SHP77 treated with DMSO at 0.1 percent for 48 hours (cell line): ENCODE measurements at places on chromosomes 4 and X.
A peak's percentile ranks its signal among the peaks of the same experiment; 100 is the strongest.

DNA sequence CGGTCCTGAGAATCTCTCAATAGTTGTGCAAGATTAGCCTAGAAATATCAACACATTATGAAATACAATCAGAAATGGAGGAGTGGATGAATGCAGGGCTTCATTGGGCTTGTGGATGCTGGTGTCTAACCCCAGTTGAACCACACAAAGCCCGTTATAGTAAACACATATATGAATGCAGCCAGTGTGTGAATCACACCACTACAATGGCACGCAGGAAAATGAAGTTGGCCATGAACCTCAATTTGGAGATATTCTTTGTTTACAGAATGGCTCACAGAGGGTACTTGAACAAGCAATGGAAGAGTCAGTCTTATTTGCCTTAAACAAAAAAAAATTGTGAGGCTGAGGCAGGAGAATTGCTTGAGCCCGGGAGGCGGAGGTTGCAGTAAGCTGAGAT lies 57.8 kb downstream of the SOD3 start:
- no peak for DNase-seq

- no peak for DNase-seq
These were observed 33.5 kb upstream of the CYP2U1 start for GRCh38 chr4:107897823-107898222.

GRCh38 chr4:182765987-182766856 lies 151.0 kb downstream of the DCTD start:
- no peak for DNase-seq

- no peak for DNase-seq
These were observed 4.3 kb upstream of the SLC4A4 start for GRCh38 chr4:71334465-71334882.

DNA sequence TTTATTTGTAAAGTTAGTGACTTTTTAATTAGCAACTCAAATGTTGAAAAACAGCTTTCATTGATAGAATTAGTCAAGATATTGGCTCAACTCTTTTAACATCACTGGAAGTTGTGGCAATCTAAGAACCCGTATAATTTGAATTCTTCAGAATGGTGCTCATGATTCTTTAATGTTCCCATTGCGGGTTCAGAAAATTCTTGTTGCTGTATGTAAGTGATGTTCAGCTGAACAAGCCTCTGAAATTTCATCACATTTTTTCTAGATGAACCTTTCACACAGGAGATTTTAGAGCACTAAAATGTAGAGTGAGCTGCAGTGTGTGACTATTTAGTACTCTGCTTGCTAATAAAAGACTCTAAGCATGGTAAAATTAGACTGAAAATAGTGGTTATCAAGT lies 1317.7 kb downstream of the FSTL5 start:
- DNase-seq, result no peak

GRCh38 chr4:134126000-134126560 lies 75.5 kb downstream of the PABPC4L start:
- DNase-seq, result no peak

DNA sequence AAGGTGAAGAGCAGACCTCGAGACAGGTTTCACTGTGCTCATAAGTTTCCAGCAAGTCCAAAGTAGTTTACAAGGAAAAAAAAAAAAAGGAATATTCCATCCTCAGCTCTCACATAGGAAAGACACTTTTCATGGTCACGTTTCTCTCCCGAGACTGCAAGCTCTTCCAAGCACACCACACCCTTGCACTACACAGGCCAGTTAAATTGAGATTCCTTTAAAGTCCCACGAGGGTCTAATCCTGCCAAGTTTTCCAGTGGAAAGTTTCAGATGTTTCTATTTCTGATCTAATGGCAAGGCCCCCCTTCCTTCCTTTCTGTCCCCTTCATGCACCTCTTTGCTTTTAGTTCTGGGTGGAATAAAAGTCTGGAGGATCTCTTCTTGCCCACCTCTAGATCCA lies 67.9 kb upstream of the PCDH19 start:
- DNase-seq, result no peak

DNA sequence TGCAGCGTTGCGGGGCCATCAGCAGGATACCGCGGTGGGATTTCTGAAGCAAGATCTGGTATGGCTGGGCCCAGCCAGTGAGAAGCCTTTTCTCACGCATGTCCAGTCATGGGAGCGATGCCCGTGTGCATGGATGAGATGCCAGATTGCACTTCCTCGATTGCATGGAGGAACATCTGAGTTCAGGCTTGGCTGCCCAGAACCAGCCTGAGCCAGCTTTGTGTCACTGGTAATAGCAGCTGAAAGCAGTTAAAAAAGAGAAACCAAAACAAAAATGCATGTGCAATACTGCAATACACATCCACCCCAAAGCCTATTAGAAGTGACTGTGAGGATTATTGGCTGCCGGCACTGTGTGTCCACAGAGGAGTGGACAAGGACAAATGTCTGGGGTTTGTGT lies 59.3 kb downstream of the PSAPL1 start:
- no peak for DNase-seq

DNA sequence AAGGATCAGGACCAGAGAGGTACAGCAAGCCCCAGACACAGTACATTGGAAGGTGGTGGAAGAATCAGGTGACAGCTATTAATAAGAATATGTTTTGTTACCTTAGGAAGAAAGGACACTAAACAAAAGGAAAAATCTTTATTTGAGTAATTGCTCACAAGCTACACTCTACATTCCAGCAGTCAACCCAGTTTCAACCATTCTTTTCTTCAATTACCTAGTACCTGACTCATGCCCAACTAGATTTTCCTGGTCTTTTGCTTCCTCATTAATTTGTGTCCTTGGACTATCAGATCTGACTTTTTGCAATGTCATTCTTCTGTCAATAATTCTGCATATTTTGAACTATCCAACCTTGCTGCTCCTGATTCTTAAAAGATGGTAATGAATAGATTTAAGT lies 22.5 kb upstream of the GLRA2 start:
- DNase-seq, result no peak

GRCh38 chrX:45781901-45782553 lies 581.4 kb upstream of the DIPK2B start:
- no peak for DNase-seq

- no peak for DNase-seq
These were observed 5.1 kb downstream of the PSAPL1 start for GRCh38 chr4:7429601-7430078.

DNA sequence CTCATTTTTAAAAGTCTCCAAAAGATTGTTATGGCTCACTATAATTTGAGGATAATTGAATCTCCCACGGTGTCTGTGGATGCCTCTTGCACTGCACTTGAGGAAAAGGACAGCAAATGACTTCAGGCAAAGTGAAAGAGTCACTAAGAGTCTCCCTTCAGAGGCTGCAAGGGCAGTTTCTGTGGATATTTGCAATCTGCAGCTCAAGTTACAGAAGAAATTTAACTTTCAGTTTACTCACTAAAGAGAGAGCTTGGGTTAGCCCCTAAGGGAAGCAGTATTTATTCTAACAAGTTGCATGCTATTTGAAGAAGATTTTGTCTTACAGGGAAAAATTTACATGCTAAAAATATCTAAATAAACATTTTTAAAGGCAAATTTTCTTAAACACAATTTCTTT lies 912.0 kb upstream of the TENM3 start:
- no peak for DNase-seq

- DNase-seq, result no peak
These were observed 80.3 kb downstream of the PPEF2 start for GRCh38 chr4:75821966-75822365.

GRCh38 chr4:110815950-110816349 lies 193.1 kb upstream of the PITX2 start:
- no peak for DNase-seq

DNA sequence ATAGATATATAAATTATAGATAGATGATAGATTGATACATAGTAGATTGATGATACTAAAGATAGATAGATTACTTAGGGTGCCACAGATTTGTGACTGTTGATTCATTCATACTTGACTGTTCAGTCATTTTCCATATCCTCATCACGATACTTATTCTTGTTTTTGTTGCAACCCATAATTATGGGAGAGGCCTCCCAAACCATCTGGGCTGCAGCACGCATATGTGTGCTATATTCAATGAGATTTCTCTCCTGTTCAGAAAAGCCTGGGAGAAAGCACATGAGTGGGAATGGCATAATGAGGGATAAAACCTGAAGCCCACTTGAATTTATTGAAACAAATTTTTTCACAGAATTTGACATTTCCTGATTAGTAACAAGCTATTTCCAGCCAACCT lies 346.4 kb upstream of the PRKX start:
- DNase-seq, result no peak

GRCh38 chr4:10629394-10629793 lies 55.2 kb downstream of the CLNK start:
- DNase-seq, result no peak

DNA sequence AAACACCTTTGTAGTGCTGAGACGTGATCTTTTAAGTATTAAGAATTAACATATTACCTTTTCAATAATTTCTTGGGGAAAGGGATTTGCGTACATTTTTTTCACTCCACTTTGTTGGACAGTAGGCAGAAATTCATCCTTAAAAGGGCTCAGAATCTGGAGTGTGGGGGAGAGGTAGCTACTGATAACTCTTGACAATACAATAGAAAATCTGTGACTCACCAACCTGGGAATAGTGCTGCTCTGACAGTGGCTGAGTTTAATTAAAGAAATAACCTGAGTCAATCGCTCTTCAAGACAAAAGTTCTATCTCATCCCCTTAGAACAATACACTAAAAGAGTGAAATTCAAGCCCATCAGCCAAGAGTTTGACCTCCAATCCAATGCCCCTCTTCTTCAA lies 60.2 kb downstream of the SLC9A7 start:
- no peak for DNase-seq

DNA sequence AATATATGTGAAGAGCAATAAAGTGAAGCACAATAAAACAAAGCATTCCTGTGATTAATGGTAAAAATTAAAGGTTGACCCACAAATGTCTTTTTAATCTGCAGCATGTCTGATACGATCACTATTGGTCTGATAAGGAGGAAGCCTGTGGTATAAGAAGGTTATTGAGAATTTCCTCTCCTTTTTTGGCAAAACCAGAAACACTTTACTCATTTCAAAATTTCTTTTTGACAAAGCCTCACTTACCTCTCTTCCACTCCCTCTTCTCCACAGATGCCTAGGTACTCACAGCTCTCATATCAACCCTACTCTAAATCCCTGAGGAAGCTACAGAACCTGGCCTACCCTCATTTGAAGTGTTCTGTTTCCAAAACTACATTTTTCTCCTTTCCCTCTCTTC lies 56.1 kb downstream of the TSPAN5 start:
- no peak for DNase-seq

DNA sequence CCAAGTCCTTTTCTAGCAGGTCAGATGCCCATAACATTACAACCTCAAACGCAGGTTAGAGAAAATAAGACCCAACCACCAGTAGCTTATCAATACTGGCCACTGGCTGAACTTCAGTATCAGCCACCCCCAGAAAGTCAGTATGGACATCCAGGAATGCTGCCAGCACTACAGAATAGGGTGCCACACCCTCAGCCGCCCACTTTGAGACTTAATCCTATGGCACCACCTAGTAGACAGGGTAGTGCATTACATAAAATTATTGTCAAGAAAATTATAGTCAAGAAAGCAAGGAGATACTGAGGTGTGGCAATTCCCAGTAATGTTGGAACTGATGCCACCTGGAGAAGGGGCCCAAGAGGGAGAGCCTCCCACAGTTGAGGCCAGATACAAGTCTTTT lies 19.9 kb upstream of the TRIM61 start:
- peak; percentile 9 for DNase-seq

DNA sequence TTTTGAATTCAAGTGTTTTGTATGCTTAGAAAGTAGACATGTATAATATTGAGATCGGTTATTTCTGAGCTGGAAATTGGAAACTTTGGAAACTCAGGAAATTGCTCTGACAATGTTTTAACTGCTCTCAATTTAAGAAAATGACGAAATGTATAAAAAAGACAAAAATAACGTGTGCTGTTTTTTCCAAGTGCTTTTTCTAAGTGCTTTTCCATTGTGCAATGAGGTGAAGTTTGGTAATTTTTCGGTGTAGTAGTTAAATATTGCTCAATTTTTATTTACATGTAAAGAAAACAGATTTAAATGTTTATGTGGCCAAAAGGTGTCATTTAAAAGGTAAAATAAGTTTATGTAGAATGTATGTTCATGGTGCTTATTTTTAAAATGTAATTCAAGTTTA lies 39.4 kb upstream of the RHOH start:
- no peak for DNase-seq

GRCh38 chr4:75718529-75718928 lies 5.8 kb upstream of the USO1 start:
- no peak for DNase-seq

- peak; percentile 9 for DNase-seq
These were observed 8.7 kb downstream of the PYURF start for GRCh38 chr4:88514557-88515511.

DNA sequence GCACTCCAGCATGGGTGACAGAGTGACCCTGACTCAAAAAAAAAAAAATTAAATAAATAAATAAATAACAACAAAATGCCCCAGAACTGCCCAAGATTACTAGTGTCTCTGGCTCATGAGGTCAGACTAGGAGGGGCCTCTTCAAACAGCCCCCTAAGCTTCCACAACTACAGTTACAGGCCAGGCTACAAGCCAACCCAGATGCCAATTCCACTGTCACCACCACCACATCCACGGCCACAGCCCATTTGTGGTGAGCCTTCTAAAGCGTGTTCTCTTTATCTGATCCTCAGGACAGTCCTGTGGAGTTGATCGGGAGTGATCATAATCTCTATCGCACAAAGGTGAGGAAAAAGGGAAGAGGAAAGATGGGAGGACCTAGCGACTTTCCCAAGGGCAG lies 36.6 kb downstream of the IGFBP7 start:
- no peak for DNase-seq

DNA sequence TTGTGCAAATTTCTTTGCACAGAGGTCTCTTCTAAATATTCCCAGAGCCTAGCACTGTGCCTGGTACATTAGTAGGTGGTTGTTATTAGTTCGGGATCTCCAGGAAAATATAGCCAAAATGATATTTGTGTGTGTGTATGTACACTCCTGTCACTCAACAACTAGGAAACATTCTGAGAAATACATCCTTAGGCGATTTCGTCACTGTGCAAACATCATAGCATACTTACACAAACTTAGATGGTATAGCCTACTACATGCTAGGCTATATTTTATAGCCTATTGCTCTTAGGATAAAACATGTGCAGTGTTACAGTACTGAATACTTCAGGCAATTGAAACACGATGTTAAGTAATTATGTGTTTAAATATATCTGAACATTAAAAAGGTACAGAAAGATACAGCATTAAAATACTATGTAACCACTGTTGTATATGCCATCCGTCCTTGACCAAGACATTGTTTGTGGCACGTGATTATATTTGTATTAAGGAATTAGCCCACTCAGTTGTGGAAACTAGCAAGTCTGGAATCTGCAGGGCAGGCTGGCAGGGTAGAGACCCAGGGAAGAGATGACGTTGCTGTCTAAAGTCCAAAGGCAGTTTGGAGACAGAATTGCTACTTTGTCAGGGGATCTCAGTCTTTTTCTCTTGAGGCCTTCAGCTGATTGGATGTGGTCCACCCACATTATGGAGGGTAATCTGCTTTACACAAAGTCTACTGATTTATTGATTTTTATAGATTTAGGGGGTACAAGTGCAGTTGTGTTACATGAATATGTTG lies 106.9 kb downstream of the COL4A6 start:
- no peak for DNase-seq

- DNase-seq, result no peak
These were observed 172.7 kb upstream of the IGFBP7 start for GRCh38 chr4:57282933-57283310.
